ENCODE measurements at places on chromosomes 1 and 21.

DNA sequence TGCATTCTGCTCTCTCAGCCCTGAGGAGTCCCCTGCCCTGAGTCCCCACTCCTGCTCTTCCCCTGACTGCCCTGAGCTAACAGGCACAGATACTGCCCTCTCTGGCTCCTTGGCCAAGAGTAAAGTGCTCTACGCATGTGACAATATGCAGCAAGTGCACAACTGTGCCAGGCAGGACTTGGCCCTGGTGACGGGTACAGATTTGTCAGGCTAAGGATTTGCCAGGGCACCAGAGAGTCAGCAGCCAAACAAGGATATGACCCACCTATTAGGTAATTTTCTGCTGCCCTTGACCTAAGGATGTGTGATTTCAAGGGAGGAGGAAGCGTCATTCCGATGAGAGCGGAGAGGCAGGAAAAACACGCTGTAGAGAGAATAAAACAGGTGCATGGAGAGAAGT is 339.0 kb downstream of the PTPRU start:
- no peak for DNase-seq

- DNase-seq, result no peak
Observed at GRCh38 chr1:156494309-156494895, 6.2 kb downstream of the MEF2D start.

GRCh38 chr1:87588495-87588894 is 259.8 kb downstream of the LMO4 start:
- DNase-seq, result peak; percentile 26

- DNase-seq, result no peak
Observed at GRCh38 chr1:47511825-47512224, 74.0 kb downstream of the FOXD2 start.

GRCh38 chr1:3155056-3155925 is 86.3 kb downstream of the PRDM16 start:
- no peak for DNase-seq

- DNase-seq, result peak; percentile 79
Observed at GRCh38 chr1:43073490-43074230, 98.4 kb downstream of the EBNA1BP2 start.

GRCh38 chr1:167425482-167425881 is 92.8 kb downstream of the CD247 start:
- DNase-seq, result no peak

DNA sequence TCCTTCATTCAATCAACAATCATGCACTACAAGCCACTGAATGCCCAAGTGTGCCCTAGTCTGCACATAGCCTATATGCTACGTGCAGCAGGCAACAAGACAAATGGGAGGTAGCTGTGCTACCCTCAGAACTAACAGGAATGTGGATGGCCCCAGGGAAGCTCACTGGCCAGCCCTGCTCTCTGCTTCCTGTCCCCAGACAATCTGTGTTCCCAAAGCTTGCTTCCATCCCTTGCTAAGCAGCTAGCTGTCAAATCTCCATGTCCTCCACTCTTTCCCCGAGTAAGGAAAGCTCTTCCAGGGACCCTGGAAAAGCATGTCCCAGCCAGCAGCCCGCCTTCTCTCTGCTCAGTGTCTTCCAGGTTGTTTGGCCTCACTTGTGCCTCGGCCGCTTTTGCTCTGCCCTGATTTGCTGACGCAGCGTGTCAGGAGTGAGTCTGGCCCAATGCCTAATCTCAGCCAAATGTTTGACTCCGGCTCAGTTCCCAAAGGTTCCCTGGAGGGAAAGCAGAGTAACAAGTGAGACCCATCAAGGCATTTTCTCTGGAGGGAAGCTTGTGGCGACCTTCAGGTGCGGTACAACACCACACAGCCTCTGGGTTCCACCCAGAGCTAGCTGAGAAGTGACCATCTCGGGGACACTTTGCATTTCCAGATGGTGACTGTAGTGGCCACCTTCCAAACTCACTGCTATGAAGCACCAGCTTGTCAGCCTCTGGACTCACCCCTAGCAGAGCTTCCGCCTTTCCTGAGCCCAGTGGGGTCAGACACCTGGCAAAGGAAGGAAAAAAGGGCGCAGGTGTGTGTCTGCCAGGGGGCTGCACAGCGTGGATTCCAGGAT is 243.4 kb downstream of the RHOU start:
- no peak for DNase-seq

DNA sequence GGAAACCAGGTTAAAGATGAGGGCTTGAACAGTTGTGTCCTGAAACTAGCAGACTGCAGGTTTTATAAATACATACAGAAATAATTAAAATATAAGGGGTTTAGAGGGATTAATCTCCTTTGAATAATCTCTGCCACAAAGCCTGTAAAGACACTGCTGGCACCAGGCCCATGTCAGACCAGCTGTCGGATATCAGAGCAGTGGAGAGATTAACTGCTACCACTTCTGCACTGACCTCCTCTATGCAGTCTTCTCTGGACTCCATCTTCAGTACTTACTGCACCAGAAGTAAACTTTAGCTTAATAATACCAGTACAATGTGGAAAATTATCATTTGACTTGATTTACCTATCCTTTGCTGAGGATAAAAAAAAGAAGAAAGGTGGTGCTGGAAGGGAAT is 128.6 kb downstream of the LHX4 start:
- DNase-seq, result no peak

- DNase-seq, result no peak
Observed at GRCh38 chr1:5125208-5125607, 470.8 kb downstream of the AJAP1 start.

DNA sequence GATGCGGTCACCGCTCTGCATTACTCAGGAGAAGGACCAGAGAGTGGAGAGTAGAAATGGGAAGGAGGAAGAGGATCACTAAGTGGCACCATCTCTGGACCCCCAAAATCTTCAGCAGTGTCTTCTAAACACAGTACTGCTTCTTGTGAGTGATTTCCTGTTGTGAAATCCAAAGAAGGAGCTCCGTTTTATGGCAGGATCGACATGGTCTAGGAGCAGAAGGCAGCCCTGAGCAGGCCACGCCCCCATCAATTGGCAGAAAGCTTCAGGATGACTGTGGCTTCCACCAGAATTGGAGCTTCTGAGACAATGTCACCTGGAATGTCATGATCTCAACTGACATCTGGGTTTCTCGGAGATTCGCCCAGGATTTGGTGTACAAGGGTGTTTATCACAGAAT is 171.5 kb downstream of the ADSS2 start:
- DNase-seq, result no peak

- DNase-seq, result no peak
Observed at GRCh38 chr1:119920104-119920968, 24.0 kb upstream of the ADAM30 start.

DNA sequence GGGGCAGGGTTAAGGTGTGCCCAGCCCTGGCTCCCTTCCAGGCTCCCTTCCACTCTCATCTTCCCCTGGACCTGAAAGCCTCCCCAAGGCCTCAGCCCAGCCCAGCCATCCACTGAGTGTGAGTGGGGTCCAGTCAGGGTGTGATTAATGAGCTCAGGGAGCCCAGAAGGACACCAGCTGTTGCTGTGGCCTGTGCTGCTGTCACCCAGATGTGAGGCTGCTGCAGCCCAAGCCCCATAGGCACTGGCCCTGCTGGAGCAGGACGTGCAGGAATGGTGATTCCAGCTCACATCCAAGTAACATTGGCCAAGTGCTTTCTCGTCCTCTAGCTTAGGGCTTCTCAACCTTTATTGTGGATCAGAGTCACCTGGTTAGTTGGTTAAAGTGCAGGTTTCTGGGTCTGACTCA is 77.6 kb downstream of the EPHB2 start:
- no peak for DNase-seq

GRCh38 chr1:240820816-240821215 is 208.9 kb upstream of the GREM2 start:
- DNase-seq, result no peak

GRCh38 chr21:36478207-36478701 is 1.7 kb downstream of the CLDN14 start:
- no peak for DNase-seq

Measured in GM10248 (cell line).